Germinal center (tissue), 1 donor: ENCODE measurements at places on chromosomes 5 and 9.

DNA sequence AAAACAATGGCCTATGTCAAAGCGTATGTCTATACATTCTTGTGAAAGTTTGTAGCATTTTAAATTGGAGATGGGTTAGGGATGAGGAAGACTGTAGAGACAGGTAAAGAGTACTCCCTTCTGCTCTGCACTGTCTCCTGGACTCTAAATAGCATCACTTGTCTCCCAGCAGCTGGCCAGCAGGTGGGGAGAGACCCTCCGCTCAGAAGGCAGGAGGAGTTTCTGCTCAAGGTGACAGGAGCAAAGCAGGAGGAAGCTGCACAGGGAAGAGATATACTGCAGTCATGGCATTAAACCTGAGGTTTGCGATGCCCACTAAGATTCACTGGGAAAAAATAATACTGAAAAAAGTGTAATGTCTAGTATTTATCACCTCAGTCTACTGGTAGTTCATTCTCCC is 10.7 kb upstream of the ASTN2 start:
- DNase-seq: no peak

- DNase-seq: peak; percentile 35
Observed at GRCh38 chr9:96413302-96414221, 4.6 kb downstream of the ZNF367 start.

GRCh38 chr9:129679537-129679936 is 14.1 kb downstream of the PRRX2 start:
- DNase-seq: no peak

- no peak for DNase-seq
Observed at GRCh38 chr9:4857163-4857810, 64.5 kb downstream of the RCL1 start.

GRCh38 chr5:58440901-58441460 is 18.9 kb downstream of the PLK2 start:
- DNase-seq: no peak
